ENCODE measurements at places on chromosomes 7 and 10.

DNA sequence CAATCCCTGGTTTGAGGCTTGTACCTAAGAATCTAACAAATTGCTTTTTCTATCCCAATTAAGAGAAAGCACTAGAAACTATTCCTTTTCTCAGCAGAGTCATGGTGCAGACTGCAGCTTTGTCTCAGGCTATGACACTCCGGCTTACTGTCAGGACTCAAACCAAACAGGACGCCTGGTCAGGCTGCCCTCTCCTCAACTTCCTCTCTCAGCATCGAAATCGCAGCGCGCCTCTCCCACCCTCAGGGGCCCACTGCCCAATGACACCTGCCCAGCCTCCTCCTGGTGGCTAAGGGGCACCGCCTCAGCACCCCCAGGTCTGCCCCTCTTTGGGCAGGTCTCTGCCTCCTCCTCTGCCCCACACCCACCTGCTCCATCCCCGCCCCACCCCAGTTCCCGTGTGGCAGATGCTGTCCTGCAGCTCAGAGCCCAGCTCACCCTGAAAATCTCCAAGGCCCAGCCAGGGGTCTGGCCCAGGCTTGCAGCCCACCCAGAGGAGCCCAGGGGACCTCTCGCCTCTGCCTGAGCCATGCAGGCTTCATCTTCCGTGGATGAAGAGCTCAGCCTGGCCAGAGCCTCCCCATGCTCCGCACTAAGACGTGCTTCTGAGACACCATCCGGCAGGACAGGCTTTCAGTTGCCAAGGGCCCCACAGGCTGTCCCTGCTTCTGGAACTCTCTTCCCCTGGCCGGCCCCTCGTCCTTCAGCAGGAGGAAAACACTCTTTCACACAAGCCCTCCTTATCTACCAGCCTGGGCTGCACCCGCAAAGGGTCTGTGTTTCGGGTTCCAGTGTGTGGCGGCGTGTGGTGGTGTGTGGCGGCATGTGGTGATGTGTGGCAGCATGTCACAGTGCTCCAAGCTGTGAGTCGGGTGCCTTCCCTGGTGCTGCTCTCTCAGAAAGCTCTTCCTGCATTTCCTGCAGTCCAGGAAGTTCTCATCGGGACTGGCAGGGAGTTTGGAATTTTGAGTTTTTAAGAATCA lies 16.4 kb upstream of the PTPRN2 start:
- no peak for DNase-seq

DNA sequence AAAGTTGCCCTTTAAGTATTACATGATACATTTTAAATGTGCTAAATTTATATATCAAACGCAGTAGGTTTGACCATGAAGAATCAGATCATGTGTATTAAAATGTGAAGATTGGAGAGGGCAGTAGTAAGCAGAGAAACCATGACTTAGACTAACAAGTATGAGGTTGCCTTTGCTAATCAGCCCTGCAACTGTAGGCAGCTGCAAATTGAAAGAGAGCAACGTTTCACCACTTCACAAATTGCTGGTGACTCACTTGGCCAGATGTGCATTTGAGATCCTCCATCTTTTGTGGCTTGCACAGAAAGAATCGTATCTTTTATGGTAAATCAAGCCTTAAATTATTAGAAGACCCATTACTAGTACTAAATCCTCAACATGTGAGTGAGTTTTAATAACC lies 10.1 kb upstream of the SEMA3A start:
- DNase-seq, result no peak

DNA sequence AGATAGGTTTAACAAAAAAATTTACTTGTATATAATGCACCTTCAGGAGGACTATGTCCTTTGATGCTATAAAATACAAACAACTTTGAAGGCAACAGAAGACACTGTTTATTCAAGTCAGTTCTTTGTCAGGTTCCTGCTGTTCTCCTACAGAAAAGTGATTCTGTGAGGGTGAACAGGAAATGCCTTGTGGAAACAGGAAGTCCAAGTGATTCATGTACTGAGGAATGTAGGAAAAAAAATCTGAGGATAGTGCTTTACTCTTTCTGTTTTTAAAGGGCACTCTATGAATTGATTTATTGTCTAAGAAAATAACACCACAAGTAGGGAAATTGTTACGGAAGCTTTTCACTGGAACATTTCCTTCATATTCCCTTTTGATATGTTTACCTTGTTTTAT lies 171.9 kb downstream of the HDAC9 start:
- no peak for DNase-seq

DNA sequence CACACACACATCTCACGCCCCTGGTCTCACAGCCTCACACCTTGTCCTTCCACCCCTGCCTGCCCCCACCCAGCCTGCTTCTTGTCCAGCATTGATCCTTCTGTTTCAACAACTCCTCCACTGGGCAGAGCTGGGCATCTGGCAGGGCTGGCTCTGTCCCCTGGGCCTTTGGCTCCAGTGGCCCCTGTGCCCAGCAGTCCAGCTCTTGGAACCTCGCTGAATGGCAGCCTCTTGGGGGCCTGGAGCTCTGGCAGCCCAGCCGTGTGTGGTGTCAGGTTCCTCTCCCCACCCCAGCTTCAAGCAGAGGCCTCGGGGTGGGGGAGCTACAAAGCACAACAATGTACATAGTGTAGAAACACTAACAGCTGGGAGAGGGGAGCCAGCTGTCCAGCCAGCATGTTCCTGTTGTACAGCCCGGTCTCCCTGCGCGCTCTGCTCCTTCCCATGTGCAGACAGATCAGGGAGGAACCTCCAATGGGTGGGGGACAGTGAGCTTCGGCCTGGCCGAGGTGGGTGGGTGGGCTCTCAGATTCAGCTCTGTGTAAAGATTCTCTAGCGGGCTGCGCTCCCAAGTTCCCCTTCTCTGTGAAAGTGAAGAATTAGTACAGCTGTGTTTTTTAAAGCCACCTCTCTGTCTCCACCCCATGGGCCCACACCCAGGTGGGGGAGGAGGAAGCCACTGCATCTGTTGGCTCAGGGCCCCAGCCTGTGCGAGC lies 19.4 kb downstream of the ZMIZ2 start:
- no peak for DNase-seq

- DNase-seq, result no peak
Measured at GRCh38 chr10:70404787-70405036, 767 bp downstream of the EIF4EBP2 start.

DNA sequence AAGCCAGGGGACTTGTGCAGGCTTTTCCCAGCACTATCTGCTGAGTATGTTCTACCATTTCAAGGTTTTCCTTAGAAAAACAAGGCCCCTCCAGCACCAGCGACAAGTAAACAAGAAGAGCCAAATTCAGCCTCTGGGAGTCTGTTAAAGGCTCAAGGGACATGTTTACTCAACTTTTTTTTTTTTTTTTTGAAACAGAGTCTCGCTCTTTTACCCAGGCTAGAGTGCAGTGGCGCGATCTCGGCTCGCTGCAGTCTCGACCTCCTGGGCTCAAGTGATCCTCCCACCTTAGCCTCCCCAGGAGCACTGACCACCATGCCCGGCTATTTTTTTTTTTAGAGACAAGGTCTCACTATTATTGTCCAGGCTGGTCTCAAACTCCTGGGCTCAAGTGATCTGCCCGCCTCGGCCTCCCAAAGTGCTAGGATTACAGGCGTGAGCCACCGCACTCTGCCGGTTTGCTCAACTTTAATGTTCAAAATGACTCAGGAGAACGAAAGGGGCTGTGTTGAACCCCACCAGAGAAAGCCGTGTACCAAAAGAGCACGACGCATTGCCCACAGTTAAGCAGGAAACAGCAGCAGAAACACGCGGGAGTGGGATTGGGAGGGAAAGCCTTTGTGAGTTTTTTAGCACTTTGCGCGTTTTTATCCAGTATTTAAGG lies 772 bp downstream of the PRDX3 start:
- DNase-seq, result no peak

- no peak for DNase-seq
Measured at GRCh38 chr7:36040679-36041078, 112.4 kb upstream of the EEPD1 start.

- DNase-seq, result no peak
Measured at GRCh38 chr7:26534649-26535482, 243.2 kb downstream of the SNX10 start.

- no peak for DNase-seq
Measured at GRCh38 chr10:123567984-123568739, 98.0 kb upstream of the GPR26 start.

GRCh38 chr7:2450198-2451107 lies 25.7 kb downstream of the GRIFIN start:
- no peak for DNase-seq

- DNase-seq, result no peak
Measured at GRCh38 chr10:96584474-96584873, 2.3 kb downstream of the TM9SF3 start.

DNA sequence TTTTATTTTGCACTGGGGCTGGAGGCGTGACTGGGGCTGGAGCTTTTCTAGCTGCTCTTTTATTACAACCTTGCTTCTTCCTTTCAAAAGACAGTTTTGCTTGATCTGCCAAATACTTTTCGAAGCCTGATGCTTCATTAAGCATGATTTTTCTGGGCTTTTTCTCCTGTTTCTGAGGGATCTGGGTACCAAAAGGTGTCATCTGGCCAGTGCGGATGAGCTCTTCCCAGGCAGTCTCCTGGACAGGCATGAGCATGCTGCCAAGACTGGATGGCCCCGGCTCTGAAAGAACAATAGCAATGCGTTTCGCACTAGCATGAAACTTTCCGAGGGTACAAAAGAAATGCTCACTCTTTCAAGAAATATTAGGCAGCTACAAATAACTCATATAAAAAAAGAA lies 14.4 kb downstream of the ERCC6 start:
- no peak for DNase-seq

Measured in right renal cortex interstitium (tissue), 3 donors.